ENCODE measurements at places on chromosomes 11 and 22. TPM values are rescaled to one million over a fixed set of nuclear protein-coding genes. Genes with fewer than 3 reads are reported as not detected.

The YPEL4 gene
- 7.6 TPM for total RNA-seq

The SLC25A17 gene
- total RNA-seq = 13.6 TPM

GRCh38 chr22:44667276-44667675 is 34.7 kb upstream of the PRR5 start:
- no peak for DNase-seq
- no peak overlapping the region for H3K27ac ChIP-seq
- H3K36me3 ChIP-seq = no peaks in the 10 kb centered on the region

DNA sequence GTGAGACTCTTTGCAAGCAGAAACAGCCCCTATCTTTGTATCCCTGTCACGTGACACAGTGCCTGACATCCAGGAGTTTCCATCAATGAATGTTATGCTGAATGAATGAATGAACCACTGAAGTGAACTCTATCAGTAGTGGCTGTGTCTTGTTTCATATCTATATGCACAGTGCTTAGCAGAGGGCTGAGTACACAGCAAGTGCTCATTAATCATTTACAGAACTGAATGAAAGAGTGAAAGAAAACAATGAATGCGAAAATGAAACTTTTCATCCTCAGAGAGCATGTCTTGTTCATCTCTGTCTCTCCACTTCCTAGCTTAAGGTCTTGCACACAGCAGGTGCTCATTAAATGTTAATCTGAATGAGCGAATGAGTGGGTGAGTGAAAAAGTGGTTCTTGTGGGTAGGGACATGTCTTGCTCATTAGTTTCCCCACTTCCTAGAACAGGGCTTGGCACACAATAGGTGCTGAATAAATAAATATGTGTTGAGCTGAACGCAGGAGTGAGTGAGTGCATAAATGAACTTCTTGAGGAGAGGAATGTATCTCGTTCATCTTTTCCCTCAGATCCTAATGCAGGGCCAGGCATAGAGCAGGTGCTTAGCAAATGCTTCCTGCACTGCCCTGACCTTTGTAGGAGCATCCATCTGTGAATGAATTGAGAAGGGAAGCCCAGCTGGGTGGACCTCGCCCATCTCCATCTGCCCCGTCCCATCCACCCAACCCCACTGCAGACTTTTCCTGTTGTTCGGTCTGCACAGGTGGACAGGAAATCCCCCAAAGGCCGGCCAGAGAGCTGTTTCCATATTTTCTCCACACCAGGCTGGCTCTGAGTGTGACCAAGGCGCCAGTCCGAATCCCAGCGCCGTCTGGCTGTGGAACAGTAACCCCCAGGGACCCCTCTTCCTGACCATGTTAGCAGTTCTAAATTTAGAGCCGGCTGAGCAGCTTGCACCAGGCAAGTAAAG is 113.4 kb upstream of the CRYBB3 start:
- no peaks in the 10 kb centered on the region for H3K4me1 ChIP-seq
- H3K4me3 ChIP-seq = no peak overlapping the region
- H3K36me3 ChIP-seq = no peaks in the 10 kb centered on the region

DNA sequence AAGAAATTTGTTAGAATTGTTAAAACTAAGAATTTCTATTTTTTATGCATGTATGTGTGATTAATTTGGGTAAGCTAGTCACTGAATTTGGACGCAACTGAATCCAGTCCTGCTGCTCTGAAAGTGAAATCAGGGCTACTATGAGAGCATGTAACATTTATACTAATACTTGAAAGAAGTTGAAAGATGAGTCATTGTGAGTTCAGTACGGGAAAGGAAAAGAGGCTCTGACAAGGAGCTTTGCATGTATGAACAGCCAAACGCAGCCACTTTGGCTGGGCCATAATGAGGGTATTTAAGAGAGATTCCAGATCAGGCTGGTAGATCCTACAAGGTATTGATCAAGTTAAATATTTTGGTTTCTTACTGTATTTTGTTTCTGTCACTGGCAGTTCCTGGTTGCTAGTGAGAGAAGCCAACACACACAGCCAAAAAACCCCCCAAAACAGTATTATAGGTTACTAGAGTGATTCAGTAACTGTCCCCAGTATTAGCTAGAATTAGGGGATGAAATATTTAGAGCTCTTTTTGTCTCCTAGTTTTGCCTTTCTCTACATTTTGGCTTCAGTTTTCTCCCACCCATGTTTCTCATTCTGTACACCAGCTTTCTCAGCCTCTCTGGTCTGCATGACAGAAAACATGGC is 14.1 kb downstream of the AASDHPPT start:
- DNase-seq = no peak
- peaks cover 2% of the 10 kb centered on the region for H3K36me3 ChIP-seq
- H3K4me3 ChIP-seq = no peak overlapping the region
- H3K27ac ChIP-seq = no peak overlapping the region

GRCh38 chr11:131178596-131178995 is 191.8 kb upstream of the NTM start:
- DNase-seq = no peak
- no peaks in the 10 kb centered on the region for H3K36me3 ChIP-seq
- no peaks in the 10 kb centered on the region for H3K4me1 ChIP-seq
- H3K27ac ChIP-seq = no peak overlapping the region

GRCh38 chr11:122071709-122072202 is 44.3 kb downstream of the BLID start:
- H3K4me3 ChIP-seq = no peak overlapping the region
- DNase-seq = no peak
- no peaks in the 10 kb centered on the region for H3K4me1 ChIP-seq
- H3K27me3 ChIP-seq = no peaks in the 10 kb centered on the region
- H3K27ac ChIP-seq = no peak overlapping the region

DNA sequence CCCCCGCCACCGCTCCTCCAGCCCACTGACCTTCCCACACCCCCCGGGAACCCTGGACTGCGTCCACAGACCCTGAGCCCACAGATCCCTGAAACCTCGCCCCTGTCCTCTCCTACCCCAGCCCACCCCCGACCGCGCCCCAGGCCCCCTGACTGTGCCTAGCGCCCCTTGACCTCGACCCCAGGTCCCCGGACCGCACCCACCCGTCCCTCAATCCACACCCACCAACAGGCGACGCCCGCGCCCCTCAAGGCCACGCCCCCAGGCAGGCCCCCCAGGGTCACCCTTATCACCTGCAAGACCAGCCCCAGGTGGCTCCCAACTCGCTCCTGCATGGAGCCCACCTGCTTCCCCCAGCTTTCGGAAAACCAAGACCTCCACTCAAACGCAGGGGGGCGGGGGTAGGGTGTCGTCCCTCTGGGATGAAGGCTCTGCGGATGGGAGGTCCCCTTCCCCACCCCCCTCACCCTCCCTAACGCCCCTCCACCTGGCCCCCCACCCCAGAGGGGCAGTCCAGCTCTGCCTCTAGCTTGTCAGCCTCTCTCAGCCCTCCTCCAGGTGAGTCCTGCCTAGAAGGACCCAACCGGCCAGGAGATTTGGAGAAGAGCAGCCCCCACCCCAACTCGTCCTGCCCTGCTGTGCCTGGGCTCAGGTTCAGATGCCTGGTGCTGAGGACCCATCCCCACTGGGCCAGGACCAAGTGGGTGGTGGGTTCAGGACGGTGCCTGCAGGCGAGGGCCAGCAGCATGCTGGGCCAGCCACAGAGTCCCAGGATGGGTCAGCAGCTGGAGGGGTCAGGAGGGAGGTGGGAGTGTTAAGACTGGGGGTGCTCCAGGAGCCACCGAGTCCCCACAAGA is 3.1 kb upstream of the IL17REL start:
- no peaks in the 10 kb centered on the region for H3K4me1 ChIP-seq

All from uterus (tissue), 4 donors.